ENCODE measurements at places on chromosomes 2 and 18. TPM values are rescaled to one million over a fixed set of nuclear protein-coding genes. Genes with fewer than 3 reads are reported as not detected.

TMEM127 gene
- 35.7 TPM for total RNA-seq

SH2D6 gene
- total RNA-seq: 1.6 TPM

NETO1 gene
- total RNA-seq: not detected

GCG gene
- total RNA-seq: not detected

GREB1L gene
- total RNA-seq: 0.95 TPM

RND3 gene
- 75.4 TPM for total RNA-seq

RTP5 gene
- total RNA-seq: not detected

THADA gene
- total RNA-seq: 16.4 TPM

MAL gene
- not detected for total RNA-seq

SLC4A3 gene
- total RNA-seq: 3.4 TPM

TAF4B gene
- total RNA-seq: 5.6 TPM

APCDD1 gene
- total RNA-seq: not detected

TBR1 gene
- total RNA-seq: 0.09 TPM

SNTG2 gene
- total RNA-seq: not detected

TIGD1 gene
- total RNA-seq: 4.1 TPM

CASP10 gene
- total RNA-seq: 1.5 TPM

GRHL1 gene
- 1.2 TPM for total RNA-seq

STEAP3 gene
- total RNA-seq: 44.9 TPM

CNTNAP5 gene
- total RNA-seq: not detected

COLEC11 gene
- 0.63 TPM for total RNA-seq

ZDBF2 gene
- total RNA-seq: 1.2 TPM

FAM161A gene
- 7.2 TPM for total RNA-seq

LRRTM4 gene
- total RNA-seq: not detected

DNAJC5G gene
- total RNA-seq: not detected

Measured in A549 treated with RU486 at 1 μM for 4 hours (cell line).